ENCODE measurements at places on chromosomes 12 and 14.

- no peak for DNase-seq
These were observed 2.7 kb upstream of the SLCO1A2 start for GRCh38 chr12:21337453-21337852.

- no peak for DNase-seq
These were observed 42.4 kb downstream of the RALGAPA1 start for GRCh38 chr14:35766700-35767082.

DNA sequence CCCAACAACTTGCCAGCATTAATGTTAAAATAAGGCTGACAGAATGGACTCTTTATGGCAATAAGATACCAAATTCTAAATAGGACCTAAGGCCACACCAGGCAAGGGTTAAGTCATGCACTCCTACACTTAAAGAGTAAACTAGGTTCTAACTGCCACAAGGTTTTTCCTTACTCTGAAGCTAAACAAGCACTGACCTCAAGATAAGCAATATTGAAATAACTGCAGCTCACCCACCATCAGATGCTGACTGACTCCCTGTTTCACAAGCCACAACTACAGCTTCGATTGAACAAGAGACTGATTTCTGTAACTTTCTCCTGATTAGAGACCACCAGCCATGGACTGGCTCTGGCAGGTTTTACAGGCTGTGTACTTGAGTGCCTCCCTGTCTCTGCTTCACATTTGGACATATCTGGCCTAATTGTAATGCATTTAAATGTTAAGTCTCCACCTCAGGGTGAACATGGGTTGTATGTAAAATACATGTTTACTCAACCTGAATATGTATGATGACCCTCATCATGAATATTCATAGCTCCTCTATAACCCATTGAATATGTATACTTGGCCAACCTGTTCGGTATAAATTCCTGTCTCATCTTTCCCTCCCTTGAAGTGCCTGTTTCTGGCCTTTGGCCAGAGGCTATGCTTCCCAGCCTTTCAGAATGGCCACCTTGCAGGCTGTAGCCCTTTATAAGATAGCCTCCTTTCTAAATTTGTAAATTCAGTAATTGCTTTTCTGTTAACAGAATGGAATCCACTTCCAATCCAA, 70.5 kb upstream of the DAAM1 start:
- no peak for DNase-seq

DNA sequence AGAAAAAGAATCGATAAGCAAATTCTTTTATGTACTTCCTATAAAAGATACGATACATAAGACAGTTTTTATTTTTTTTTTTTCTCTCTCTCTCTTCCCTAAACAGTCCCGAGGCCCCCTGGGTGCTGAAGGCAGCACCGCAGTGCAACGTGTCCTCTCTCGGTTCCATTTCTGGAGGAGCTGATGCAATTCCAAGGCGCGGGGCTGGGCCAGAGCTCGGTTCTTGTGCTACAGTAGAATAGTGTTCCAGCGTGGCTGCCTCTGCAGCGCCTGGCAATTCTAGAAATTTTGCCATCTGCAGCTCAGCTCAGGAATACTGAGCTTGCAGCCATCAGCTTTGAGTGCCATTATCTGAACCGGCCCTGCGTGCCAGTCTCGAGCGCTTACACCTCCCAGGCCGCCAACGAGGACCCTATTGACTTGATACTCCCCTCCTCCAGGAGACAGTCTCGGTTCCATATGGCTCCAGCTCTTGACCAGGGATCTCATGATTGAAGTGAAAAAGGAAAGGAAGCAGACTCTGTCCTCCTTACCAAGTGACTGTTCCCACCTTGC, 630 bp downstream of the ALDH1L2 start:
- DNase-seq: peak; percentile 6

- DNase-seq: no peak
These were observed 7.0 kb downstream of the PYGL start for GRCh38 chr14:50937325-50937724.

DNA sequence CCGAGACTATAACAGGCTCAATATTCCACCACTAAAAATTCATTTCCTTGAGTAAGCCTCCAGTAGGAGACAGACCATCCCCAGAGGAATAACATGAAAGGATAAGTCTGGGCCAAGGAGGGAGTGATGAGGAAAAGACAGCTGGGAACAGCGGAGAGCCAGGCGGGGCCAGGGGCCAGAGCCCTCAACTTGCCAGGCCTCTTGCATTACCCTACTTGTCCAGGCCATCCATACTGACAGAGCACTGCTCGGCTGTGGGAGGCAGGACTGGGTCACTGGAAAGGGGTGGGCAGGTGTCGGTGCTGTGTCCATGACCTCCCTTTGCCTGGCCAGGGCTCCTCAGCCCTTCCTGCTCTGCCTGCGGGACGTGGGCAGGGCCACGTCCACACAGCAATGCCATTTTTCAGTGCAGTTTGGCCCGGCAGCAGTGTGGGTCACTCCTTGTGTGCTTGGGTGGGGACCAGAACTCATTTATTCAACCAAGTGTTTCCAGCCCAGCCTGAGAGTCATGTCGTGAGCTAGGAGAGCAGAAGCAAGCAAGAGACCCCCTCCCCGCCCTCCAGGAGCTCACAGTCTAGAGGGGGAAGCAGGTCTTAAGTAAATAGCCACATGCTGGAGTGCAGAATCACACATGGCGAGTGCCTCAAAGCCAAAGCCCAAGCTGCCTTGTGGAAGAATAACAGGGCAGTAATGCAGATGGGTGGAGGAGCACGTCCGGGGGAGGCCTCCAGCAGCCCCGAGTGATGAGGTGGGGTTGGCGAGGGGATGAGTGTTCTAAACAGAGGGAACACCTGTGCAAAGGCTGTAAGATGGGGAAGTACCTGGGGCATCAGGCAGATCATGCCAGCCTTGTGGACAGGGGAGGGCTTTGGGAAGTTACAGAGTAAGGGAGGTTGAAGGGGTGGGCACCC, 8.9 kb upstream of the FAIM2 start:
- DNase-seq: no peak

- no peak for DNase-seq
These were observed 3.9 kb upstream of the MTA1 start for GRCh38 chr14:105415481-105416428.
